Mesendoderm (in vitro differentiated cells): ENCODE measurements at places on chromosomes 3 and 15.

DNA sequence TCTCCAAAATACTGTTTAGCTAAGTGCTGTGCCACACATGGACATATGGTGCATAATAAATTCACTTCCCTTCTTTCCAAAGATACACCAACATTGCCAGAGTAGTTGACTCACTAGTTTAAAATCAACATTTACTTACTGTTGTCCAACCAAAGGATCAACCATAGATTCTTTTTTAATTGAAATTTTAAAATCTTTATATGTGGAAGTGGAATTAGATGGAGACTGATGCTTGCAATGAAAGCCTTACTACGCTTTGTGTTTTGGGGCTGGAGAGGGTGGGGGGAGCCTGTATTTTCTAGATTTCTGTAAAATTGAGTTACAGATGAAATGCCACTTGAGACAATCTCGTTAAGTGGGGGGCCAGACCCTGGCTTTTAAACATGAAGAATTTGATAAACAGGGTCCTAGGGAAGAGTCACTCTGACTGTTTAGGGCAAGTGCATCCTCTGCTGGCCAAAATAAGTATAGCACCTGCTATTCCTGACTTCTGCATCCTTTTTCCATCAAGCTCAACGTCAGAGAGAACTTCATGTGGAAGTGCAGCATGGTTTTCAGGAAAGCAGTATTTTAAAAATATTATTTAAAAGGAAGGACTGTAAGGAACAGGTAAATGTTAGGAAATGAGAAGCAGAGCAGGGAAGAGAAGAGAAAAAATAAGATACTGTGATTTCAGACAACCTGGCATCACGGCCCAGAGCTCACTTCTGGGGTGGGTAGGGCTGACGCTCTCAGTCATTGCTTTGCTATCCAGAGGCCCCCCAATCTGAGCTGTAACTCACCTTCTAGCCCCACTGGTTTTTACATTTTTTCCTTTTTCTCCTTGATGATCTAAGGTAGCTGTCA, 76.7 kb downstream of the BOC start:
- H3K27me3 ChIP-seq: no peaks in the 10 kb centered on the region
- no peaks in the 10 kb centered on the region for H3K36me3 ChIP-seq
- H3K4me3 ChIP-seq: no peak overlapping the region
- H3K27ac ChIP-seq: no peak overlapping the region
- DNase-seq: peak; percentile 71
- no peaks in the 10 kb centered on the region for H3K4me1 ChIP-seq

DNA sequence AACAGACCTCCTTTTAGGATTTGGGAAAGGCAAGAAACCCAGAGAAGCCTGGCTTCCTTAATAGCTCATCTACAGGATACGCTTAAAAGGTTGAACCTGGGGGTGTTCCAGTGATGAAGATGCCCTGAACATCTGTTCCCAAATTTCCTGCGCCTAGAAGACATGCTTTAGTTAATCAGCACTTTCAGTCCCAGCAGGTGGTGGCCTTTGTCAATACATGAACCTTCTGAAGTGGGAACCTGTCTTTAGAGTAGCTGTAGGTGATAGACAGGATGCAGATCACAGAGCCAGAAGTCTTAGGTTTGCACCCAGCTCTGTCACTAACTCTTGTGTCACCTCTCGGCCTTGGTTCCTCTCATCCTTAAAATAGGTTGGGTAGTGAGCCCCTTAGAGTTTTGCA, 149.7 kb upstream of the SYNPR start:
- H3K27me3 ChIP-seq: no peaks in the 10 kb centered on the region
- H3K4me3 ChIP-seq: no peak overlapping the region

GRCh38 chr15:66950114-66950513, 115.3 kb upstream of the SMAD3 start:
- no peaks in the 10 kb centered on the region for H3K36me3 ChIP-seq
- H3K4me1 ChIP-seq: no peaks in the 10 kb centered on the region
- no peak overlapping the region for H3K4me3 ChIP-seq
- H3K27ac ChIP-seq: no peak overlapping the region

GRCh38 chr15:73283366-73283962, 85.3 kb downstream of the HCN4 start:
- no peaks in the 10 kb centered on the region for H3K36me3 ChIP-seq
- no peaks in the 10 kb centered on the region for H3K4me1 ChIP-seq

DNA sequence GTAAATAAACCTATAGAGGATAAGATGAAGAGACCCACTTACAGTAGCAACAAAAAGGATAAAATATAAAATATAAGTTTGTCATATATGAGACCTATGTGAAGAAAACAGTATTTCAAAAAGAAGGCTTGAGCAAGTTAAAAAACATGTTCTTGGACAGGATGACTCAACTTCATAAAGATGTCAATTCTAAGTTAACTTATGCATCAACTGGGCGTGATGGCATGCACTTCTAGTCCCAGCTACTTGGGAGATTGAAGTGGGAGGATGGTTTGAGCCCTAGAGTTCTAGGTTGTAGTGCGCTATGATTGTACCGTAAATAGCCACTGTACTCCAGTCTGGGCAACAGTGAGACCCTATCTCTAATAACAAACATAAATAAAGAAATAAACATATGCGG, 59.7 kb downstream of the PDCD6IP start:
- no peaks in the 10 kb centered on the region for H3K4me1 ChIP-seq
- H3K4me3 ChIP-seq: no peak overlapping the region
- no peaks in the 10 kb centered on the region for H3K36me3 ChIP-seq
- H3K27me3 ChIP-seq: no peaks in the 10 kb centered on the region

- H3K27me3 ChIP-seq: no peaks in the 10 kb centered on the region
- no peak overlapping the region for H3K27ac ChIP-seq
- no peak for DNase-seq
- no peaks in the 10 kb centered on the region for H3K36me3 ChIP-seq
- no peak overlapping the region for H3K4me3 ChIP-seq
- no peaks in the 10 kb centered on the region for H3K4me1 ChIP-seq
Observed at GRCh38 chr15:61974759-61975158, 85.5 kb downstream of the VPS13C start.

DNA sequence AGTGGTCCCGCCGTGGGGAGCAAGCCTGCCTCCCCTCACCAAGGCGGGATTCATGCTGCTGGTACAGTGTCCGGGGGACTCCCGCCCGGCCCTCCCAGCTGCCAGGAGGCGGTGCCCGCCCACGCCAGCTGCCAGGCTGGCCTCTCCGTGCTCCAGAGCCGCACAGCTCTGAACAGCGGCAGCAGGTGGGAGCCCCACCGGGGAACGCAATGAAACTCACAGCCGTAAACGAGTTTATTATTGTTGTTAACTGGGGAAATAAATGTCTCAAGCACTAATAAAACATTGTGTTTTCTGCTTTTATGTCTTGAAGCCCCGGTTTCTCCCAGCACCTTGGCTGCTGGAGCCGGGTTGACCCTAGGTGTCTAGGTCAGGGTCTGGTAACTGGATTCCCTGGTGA, 317.7 kb upstream of the TLE3 start:
- no peaks in the 10 kb centered on the region for H3K4me1 ChIP-seq
- H3K4me3 ChIP-seq: no peak overlapping the region
- no peak overlapping the region for H3K27ac ChIP-seq

DNA sequence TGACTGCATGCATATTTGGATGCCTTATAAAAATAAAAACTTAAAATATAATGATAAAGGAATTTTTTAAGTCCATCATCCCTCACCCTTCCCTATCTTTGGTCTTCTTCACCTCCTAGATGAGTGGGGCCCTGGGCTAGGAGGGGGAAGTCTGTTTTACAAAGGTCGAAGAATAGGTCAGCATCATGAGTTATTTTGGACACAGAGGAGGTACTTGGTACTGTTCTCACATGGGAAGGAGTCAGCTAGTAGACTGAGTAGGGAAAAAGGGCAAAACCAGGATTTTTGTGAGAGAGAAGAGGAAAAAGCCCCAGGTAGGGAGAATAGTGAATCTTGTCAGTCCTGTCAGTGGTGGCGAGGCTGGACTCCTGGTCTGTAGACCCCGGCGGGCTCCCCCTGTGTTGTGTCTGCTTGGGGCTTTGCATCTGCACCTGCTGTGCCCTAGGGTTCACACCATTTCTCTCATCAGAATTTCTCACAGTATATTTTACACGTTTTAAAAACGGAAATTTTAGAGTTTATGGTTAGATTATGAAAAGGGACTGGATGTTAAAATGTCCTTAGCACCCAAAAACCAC, 17.2 kb downstream of the GCSAM start:
- peaks cover 1% of the 10 kb centered on the region for H3K36me3 ChIP-seq
- H3K27me3 ChIP-seq: no peaks in the 10 kb centered on the region
- H3K4me3 ChIP-seq: no peak overlapping the region
- H3K4me1 ChIP-seq: peaks cover 3% of the 10 kb centered on the region
- no peak overlapping the region for H3K27ac ChIP-seq
- DNase-seq: no peak

DNA sequence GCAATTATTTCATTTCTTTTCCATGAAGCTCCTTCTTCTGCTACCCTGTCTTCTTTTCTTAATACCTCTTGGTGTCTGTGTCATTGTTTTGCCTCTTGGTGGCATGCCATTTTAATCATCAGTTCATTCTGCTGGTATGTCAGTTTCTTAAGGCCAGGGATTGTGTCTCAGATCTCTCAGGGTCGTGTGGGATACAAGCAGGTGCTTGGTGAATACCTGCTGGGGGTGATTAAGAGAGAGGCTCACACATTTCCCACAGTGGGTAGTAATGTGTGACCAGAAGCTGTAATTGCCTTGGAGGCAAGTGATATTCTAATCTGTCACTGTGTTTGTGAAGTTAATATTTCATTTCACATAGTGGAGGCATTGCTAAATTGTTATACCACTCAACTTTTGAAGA, 361.4 kb upstream of the TRIM42 start:
- no peak overlapping the region for H3K27ac ChIP-seq
- no peak overlapping the region for H3K4me3 ChIP-seq
- no peak for DNase-seq
- H3K36me3 ChIP-seq: no peaks in the 10 kb centered on the region

DNA sequence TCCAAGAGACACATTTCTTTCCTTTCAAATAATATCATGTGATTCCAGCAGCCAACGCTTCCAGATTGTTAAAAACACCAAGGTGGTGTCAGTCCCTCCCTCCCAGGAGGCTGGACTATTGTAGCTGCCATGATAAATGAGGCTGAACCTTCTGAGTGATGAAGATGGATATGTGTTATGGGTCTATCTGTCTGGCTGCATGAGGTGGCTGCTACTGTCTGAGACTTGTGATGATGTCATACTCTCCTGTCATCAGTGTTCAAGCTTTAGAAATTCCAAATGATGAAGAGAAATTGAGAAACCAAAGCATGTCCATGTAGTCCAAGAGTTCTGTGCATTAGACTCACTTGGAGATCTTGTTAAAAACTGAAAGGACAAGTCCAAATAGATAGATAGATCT, 683.0 kb downstream of the NTRK3 start:
- no peak for DNase-seq
- H3K27me3 ChIP-seq: no peaks in the 10 kb centered on the region
- no peaks in the 10 kb centered on the region for H3K36me3 ChIP-seq

DNA sequence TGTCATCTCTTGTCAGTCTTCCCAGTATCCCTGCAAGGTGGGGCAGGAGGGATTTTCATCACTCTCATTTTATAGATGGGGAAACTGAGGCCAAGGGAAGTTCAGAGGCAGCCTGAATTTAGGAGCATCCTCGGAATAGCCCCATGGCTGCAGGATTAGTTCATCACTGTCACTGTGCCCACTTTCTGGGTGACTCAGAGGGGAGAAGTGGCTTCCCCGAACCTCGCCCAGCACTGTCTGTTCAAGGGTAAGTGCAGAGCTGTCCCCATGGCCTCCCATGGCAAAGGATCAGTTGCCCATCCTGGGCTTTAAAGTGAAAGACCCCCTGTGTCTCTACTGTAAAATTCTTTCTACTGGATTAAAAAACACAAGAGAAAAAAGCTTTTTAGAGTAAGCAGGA, 60.0 kb upstream of the SEC13 start:
- no peaks in the 10 kb centered on the region for H3K4me1 ChIP-seq
- H3K27ac ChIP-seq: no peak overlapping the region
- H3K4me3 ChIP-seq: no peak overlapping the region
- H3K27me3 ChIP-seq: no peaks in the 10 kb centered on the region
- no peak for DNase-seq

DNA sequence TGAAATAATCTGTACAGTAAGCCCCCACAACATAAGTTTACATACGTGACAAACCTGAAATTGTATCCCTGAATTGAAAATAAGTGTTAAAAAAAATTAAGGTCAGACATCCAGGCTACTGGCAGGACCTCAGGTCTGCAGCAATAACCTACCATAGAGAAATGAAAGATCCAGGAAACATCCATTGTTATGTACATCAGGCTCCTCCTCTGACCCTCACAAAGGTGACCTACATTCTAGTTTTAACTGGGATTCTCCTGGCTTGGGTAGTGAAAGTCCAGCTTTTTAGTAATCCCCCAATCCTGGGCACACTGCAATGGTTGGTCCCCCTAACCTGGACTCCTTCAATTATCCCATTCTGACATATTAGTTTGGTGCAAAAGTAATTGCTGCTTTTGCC, 749.6 kb upstream of the LMCD1 start:
- no peak overlapping the region for H3K4me3 ChIP-seq
- H3K36me3 ChIP-seq: no peaks in the 10 kb centered on the region
- DNase-seq: no peak
- no peaks in the 10 kb centered on the region for H3K4me1 ChIP-seq
- no peak overlapping the region for H3K27ac ChIP-seq

GRCh38 chr3:57164217-57164656, 916 bp downstream of the IL17RD start:
- H3K4me3 ChIP-seq: peak overlapping the region; percentile 70
- H3K36me3 ChIP-seq: no peaks in the 10 kb centered on the region
- peak overlapping the region; percentile 78 for H3K27ac ChIP-seq

DNA sequence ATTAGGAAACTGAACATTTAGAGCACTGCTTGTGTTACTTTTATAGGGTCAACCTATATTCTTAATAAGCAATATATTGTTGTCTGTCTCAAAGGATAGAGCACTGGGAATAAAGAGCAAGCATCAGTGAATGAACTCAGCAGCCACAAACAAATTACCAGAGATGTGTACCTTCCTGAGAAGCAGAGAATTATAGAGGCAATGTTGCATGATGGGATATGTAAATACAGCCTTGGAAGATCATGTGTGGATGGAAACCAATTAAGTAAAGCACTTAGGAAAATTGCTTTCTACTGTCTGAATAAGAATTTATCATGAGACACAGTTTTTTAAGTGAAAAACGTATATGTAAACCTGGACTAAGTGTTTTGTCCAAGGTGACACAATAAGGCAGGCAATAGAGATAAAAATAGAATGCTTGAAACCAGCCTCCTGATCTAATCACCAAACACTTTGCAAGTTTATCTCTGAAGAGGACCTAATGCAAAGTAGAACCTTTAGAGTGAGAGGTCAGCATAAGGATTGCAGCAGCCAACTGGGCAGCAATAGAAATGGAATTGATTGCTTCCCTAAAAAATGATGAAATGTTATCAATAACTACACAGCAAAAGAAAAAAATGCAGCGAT, 848.0 kb downstream of the TUSC7 start:
- no peak overlapping the region for H3K4me3 ChIP-seq
- no peak overlapping the region for H3K27ac ChIP-seq
- DNase-seq: peak; percentile 14
- no peaks in the 10 kb centered on the region for H3K27me3 ChIP-seq
- H3K4me1 ChIP-seq: no peaks in the 10 kb centered on the region

DNA sequence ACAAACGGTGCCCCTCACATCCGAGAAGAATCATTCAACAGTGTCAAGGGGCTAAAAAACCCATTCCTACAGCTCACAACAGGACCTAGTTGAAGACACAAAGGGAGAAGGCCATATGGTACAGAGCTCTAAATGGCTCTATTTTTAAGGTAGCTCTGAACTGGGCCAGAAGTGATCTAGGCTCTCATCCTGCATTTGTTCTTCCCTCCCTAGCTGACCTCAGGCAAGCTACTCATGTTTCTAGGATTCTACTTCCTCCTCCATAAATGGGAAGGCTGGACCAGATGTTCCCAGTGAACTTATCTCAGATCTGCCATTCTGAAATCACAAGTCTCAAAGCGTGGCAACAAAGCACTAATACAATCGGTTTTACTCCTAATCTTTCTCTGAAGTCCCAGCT, 62.3 kb downstream of the CPNE4 start:
- H3K27me3 ChIP-seq: no peaks in the 10 kb centered on the region
- no peak overlapping the region for H3K27ac ChIP-seq
- H3K36me3 ChIP-seq: no peaks in the 10 kb centered on the region
- no peak overlapping the region for H3K4me3 ChIP-seq
